H4 (cell line): ENCODE measurements at places on chromosomes 7 and 10.

- DNase-seq = no peak
Measured at GRCh38 chr7:141739250-141739649, 1.1 kb downstream of the SSBP1 start.

DNA sequence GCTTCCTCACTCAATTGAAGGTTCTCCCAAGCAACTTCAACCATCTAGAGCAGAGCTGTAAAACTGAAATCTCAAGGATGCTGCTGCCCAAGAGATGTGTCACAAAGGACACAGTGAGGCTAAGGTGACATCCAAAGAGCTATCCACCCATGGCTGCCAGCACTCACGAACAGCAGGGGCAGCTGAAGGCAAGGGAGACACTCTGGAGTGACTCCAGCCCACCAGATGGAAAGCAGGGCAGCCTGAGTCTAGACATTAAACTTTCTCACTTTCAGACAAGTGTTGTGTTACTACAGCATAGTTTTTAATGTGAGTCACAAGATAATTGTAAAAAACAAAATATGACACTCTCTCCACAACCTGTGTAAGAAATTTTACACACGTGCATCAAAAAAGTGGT, 113.5 kb downstream of the LARP4B start:
- no peak for DNase-seq

DNA sequence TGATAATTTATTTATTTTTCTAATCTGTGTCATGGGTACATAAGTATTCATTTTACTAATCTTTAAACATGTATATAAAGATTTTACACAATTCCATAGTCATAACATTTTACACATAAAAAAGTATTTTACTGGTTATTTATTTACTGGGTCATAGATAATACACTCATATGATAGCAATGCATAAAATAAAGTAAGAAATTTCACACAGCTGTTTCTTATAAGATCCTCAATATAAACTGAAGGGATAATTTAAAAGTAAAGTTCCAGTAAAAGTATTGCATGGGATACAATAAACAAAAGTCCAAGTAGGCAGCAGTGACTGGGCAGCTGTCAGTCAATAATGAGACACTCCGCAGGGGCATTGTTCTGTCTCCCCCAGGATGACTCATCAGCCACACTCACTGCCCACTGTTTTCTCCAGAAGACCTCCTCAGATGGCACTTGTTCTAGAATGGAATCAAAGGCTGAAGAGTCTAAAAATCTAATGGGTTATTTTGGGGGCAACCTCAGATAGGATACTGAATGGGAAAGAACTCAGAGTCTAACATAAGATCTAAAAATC, 32.7 kb downstream of the DPY19L1 start:
- peak; percentile 41 for DNase-seq

- DNase-seq = no peak
Measured at GRCh38 chr10:3119796-3120459, 52.6 kb downstream of the PFKP start.

DNA sequence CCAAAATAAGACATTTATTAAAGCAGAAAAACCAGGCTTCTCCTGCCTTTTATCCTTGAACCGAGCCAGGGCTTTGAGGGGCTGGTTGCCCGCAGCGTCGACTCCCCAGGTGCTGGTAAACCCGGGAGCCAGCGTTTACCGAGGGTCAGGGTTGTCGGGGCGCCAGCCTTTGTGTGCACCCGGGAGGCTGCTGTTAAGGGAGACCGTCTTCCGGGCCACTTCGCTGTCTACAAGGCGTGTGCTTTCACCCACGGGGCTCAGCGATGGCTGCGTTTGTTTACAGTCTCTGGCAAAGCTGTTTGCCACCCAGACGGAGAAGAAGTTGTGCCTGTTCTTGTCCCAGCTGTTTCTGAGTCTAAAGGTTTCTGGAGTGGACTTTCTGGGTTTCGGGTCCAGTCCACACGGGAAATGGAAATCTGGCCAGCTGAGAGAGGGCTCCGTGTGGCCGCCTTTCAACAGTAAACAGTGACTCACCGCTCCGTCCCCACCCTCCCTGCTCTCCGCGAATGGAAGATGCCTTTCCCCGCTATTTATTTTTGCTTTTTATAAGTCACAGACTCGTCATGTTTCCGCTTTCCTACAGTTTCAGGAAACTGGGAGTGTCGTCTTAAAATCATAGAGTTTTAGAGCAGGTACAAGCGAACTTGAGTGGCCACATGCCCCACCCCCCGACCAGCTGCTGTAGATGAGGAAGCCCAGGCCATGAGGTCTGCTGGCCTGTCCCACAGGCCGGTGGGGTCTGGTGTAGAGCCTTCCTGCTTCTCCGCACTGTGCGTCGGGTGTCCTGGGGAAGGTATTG, 2.2 kb downstream of the MAFK start:
- DNase-seq = peak; percentile 99

GRCh38 chr7:114989531-114989930, 67.6 kb downstream of the MDFIC start:
- no peak for DNase-seq

- DNase-seq = peak; percentile 62
Measured at GRCh38 chr10:10092581-10092980, 925.1 kb upstream of the CELF2 start.

GRCh38 chr10:21751341-21752310, 217.6 kb downstream of the MLLT10 start:
- no peak for DNase-seq

DNA sequence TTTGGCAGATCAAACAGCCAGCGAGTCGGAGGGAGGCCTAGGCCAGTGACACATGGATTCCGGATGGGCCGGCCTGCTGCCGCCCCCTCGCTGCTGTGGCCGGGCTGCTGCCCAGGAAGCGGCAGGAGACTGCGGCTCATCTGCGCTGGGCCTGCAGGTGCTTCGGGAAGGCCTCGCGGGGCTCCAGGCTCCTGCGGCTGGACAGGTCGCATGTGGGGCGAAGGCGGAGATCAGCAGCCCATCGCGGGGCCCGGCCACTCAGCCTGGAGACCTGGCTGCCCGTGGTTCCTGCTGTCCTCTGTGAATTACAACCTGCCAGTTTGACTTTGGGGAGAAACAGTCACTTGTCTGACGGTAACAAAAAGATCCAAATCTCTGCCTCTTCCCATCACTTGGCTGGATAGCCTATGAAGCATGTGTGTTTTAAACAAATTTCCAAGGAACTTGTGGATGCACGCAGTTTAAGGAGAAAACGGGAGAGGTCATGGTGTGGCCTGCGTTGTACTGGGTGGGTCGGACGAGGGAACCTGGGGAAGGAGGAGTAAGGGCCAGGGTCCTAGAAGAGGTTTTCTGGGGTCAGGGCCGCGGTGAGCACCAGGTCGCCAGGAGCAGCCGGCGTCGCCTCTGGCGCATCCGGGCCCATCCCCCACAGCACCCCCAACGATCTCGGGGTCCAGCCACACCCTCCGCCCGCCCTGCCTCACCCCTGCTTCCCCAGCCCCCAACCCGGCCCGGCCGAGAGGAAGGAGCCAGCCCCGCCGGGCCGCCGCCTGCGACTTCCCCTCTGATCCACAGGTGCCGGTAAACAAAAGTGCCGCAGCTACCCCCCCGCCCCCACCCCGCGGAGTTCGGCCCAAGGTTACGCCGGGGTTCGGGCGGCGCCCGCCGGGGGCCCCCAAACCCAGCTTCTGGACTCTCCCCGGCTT, 1.6 kb downstream of the SPOCK2 start:
- no peak for DNase-seq

- no peak for DNase-seq
Measured at GRCh38 chr10:116241642-116242410, 31.2 kb downstream of the GFRA1 start.

DNA sequence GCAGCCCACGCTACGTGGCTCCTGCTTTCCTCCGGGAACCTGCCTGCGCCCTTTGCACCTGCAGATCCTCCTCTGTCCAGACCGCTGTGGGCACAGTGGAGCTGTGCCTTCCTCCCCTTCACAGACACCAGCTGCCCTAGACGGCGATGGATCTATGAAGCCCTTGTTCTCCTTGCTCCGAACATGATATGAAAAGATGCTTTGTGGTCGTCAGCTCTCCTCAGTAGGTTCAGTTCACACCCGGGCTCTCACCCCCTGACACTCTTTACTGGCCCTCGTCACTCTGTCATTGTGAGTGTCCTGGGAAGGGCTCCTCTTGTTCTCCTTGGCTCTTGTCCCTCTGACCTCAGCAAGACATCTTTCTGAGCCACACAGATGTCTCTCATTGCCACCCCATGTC, 4.2 kb downstream of the ZNF488 start:
- no peak for DNase-seq

- DNase-seq = no peak
Measured at GRCh38 chr7:124444696-124445480, 320.7 kb downstream of the GPR37 start.

DNA sequence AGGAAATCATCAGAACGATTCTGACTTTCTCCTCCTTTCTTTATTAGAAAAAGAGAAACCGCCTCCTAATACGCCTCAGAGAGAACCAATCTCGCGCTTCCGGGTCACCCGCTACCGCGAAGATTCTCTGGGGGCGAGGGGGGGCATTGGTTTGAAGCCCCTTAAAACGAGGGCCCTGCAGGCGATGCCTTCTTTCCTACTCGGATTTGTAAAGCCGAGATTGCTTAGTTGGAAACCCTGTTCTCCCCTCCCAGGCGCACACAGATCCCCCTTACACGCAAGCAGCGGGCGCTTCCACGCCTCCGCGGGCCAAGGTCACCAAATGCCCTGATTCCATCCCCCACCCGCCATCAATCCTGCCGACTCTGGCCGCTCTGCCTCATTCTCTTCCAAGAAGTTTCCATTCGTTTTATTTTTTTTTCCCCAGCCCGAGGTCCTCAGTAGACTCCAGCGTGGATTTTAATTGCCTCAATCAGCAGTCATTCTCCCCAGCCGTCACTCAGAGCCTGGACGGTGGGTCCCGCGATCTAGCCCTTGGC, 1.1 kb upstream of the GAD2 start:
- DNase-seq = no peak

- no peak for DNase-seq
Measured at GRCh38 chr10:43453266-43453831, 16.4 kb downstream of the ZNF487 start.

DNA sequence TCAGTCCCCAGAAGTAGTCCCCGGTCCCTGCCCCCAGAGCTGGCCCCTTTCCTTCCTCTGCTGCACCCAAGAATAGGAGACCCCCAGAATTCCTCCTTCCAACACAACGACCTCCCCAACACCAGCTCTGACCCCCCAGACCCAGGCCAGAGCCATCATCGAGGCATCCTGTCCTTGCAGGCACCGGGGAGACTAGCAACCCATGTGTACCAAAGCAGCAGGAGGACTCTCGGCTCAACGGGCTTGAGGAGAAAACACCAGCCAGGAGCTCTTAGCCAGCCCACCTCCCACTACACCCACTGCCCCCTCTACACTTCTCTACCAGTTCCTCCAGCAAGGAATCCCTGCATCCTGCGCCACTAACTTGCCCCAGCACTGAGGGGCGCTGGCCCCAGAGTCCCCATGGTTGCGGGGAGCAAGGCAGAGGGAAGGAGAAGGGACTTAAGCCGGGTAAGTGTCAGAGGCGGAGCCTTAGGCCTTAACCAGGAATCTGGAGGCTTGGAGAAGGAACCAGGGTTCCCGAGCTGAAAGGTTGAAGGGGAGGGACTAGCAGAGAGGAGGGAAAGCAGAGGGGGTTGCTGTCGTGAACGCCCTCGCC, 3.9 kb downstream of the GRID1 start:
- DNase-seq = no peak

- no peak for DNase-seq
Measured at GRCh38 chr10:3421537-3422257, 249.1 kb upstream of the PITRM1 start.

- DNase-seq = no peak
Measured at GRCh38 chr7:31991846-31992245, 78.4 kb downstream of the PDE1C start.

DNA sequence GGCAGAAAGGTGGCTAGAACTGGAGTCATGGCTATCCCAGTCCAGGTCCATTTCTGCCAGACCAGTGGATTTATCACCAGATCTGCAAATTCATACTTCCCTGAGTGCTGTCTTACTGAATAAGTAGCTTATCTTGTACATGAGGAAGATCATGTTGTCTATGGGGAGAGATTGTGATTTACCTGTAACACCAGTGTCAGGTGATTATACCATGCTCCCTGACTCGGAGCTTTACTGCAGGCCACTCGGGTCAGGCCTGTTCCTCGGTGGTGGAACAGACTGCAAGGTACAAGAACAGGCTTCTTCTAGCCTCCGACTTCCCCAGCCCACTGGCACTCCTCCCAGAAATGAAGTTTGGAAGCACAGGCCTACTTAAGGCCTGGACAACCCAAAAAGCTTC, 42.6 kb upstream of the DLG5 start:
- no peak for DNase-seq

- DNase-seq = no peak
Measured at GRCh38 chr10:62239994-62240393, 28.6 kb downstream of the RTKN2 start.

- no peak for DNase-seq
Measured at GRCh38 chr10:103915796-103916195, 2.2 kb downstream of the STN1 start.

GRCh38 chr10:74821501-74821900, 4.9 kb upstream of the KAT6B start:
- no peak for DNase-seq

GRCh38 chr10:6153845-6154244, 48.9 kb upstream of the PFKFB3 start:
- DNase-seq = no peak

- no peak for DNase-seq
Measured at GRCh38 chr10:27618036-27618615, 114.0 kb downstream of the RAB18 start.

GRCh38 chr10:78388331-78389050, 354.8 kb downstream of the RPS24 start:
- DNase-seq = no peak

DNA sequence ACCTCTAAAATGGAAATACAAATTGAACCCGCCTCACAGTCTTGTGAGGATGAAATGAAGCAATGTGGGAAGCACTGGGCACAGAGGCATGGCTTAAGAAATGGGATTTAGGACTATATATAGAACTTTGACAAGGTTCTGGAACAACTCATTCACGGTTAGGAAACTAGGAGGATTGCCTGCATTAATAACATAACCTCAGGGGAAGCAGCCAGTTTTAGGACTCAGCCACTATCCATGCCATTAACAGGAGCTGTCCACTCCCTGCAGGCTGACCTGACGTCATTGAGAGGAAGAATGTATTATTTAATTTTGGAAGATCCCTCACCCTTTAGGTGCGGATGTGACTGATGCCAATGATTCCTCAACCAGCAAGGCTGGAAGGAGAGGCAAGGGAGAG, 34.8 kb downstream of the ITGB8 start:
- no peak for DNase-seq

- no peak for DNase-seq
Measured at GRCh38 chr7:31082017-31082416, 29.9 kb downstream of the ADCYAP1R1 start.

GRCh38 chr10:78464856-78465267, 431.2 kb downstream of the RPS24 start:
- DNase-seq = no peak

- no peak for DNase-seq
Measured at GRCh38 chr7:73920406-73921134, 59.6 kb downstream of the TMEM270 start.

- DNase-seq = no peak
Measured at GRCh38 chr7:50312250-50313162, 8.0 kb downstream of the IKZF1 start.

DNA sequence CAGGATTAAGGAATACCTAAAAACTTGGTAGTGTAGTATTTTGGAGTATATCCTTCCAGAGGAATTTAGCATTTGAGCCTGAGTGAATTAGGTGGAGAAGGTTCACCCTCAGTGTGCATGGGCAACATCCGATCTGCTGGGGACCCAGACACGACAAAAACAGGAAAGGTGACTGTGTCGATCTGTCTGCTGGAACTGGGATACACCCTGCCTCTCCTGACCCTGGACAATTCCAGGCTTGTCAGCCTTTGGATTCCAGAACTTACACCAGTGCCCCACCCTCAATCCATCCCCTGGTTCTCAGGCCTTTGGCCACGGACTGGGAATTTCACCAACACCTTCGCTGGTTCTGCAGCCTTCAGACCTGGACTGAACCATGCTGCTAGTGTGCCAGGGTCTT, 41.9 kb downstream of the PTPRE start:
- no peak for DNase-seq
